ENCODE measurements at places on chromosomes 2 and 18. TPM values are rescaled to one million over a fixed set of nuclear protein-coding genes. Genes with fewer than 3 reads are reported as not detected.

ABCG8 gene
- not detected for total RNA-seq

CERKL gene
- total RNA-seq: not detected

TBR1 gene
- not detected for total RNA-seq

OSR1 gene
- 15.2 TPM for total RNA-seq

SIX2 gene
- 14.8 TPM for total RNA-seq

DDX1 gene
- 76.0 TPM for total RNA-seq

ARHGAP28 gene
- 23.9 TPM for total RNA-seq

CYP27C1 gene
- total RNA-seq: 2.4 TPM

EFEMP1 gene
- total RNA-seq: 1,564 TPM

ANKRD23 gene
- total RNA-seq: 1.8 TPM

EMX1 gene
- total RNA-seq: not detected

DNA sequence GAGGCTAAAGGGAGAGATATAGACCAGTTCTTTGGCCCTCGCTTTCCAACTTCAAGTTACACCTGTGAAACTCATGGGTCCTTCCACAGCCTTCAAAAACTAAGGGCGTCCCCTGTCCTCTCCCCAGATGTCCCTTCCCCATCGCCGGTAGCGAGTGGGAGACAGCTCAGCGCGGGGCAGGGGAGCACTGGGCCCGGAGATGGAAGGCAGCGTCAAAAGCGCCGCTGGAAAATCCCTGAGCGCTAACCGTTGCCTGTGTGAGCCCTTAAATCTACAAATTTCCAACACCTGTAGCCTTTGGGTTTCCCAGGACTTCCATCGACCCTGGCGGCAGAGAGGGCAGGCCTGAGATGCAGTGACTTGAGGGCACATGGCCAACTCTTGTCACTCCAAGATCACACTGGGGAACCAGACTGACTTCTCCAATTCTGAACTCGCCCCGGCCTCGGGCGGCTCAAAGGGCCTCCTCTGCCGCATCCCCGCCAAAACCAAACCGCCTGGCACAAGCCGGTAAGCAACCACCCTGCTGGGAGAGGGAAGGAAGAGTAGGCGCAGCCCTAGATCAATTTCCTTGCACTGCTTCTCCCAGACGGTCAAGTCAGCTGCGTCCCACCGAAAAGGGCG, 879 bp upstream of the EPAS1 start:
- peak; percentile 88 for DNase-seq
- H3K27ac ChIP-seq: peak overlapping the region; percentile 70
- H3K4me1 ChIP-seq: peaks cover 19% of the 10 kb centered on the region
- H3K36me3 ChIP-seq: no peaks in the 10 kb centered on the region

GRCh38 chr2:105540642-105541041, 141.8 kb upstream of the FHL2 start:
- H3K36me3 ChIP-seq: no peaks in the 10 kb centered on the region
- H3K4me1 ChIP-seq: no peaks in the 10 kb centered on the region
- no peak overlapping the region for H3K4me3 ChIP-seq
- DNase-seq: peak; percentile 8

DNA sequence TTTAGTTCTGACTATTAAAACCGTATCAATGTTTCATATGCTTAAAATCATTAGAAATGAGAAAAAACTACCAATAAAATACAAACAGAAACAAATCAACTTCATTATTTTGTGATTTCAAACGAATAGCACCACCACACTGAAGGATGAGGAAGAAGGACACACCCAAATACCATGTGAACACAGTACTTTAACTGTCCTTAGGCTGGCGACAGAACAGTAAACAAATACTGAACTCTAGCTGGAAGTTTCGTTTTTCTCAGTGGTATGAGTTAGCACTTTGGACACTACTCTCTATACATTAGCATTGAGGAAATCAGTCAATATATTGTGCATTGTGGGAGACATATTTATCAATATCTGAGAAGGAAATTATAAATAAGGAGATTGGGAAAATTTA, 202.4 kb upstream of the AGAP1 start:
- H3K27me3 ChIP-seq: peaks cover 5% of the 10 kb centered on the region
- no peak overlapping the region for H3K4me3 ChIP-seq
- H3K27ac ChIP-seq: no peak overlapping the region
- no peak for DNase-seq

DNA sequence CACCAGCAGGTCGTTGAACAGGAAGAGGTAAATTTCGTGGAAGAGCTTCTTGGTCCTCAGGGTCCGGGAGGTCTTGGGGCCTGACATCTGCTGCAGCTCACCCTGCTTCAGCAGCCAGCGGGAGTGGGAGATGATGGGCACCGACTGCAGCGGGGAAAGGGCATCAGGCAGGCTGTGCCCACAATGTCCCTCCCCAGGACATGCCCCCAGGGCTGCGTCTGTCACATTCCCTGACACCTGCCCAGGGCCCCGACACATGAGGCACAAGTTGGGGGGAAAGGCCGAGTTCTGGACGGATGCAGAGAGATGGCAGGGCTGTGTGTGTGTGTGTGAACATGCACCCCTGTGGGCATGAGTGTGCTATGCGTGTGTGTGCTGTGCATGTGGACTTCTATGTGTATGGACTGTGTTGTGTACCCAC, 13.9 kb downstream of the SNORC start:
- H3K27me3 ChIP-seq: no peaks in the 10 kb centered on the region
- H3K36me3 ChIP-seq: no peaks in the 10 kb centered on the region
- no peak overlapping the region for H3K4me3 ChIP-seq

DNA sequence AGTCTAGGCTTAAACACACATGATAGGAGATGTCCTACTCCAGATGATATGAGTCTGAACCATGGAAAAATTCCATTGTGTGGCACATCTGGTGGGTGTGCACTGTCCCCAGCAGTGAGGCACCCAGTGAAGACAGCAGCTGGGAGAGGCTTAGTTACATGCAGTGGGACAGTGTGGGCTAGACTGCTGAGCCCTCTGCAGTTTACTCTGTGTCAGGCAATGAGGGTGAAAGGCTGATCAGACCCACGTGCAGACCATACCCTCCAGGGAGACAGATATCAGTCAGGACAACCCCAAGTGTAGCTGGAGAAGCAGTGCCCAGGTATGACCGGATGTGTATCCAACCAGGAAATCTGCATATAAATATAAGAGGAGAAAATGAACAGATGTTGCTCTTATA, 13.4 kb downstream of the IL37 start:
- peaks cover 24% of the 10 kb centered on the region for H3K27me3 ChIP-seq
- no peaks in the 10 kb centered on the region for H3K4me1 ChIP-seq
- H3K27ac ChIP-seq: no peak overlapping the region
- H3K4me3 ChIP-seq: no peak overlapping the region

GRCh38 chr18:21489119-21489750, 111.3 kb downstream of the ESCO1 start:
- H3K4me1 ChIP-seq: peaks cover 7% of the 10 kb centered on the region
- no peak overlapping the region for H3K4me3 ChIP-seq
- no peak overlapping the region for H3K27ac ChIP-seq
- H3K27me3 ChIP-seq: no peaks in the 10 kb centered on the region
- no peaks in the 10 kb centered on the region for H3K36me3 ChIP-seq
- DNase-seq: peak; percentile 93

DNA sequence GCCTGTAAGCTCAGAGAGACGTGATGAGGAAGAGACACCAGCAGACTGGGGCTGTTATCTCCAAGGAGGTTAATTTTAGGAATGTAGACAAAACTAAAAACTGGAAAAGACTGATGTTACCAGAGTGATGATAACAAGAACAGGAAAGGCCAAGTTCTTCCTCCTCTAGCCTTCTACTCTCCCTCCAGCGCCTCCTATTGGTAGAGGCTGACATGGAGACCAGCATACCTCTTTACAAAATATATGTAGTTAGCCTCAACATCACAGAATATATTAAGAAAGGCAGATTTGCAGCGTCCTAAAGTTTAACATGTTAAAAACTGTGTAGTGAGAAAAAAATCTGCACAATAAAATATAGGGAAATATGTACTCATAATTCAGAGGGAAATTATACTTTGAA, 66.0 kb downstream of the TCF4 start:
- no peak overlapping the region for H3K4me3 ChIP-seq
- H3K27me3 ChIP-seq: no peaks in the 10 kb centered on the region
- H3K36me3 ChIP-seq: no peaks in the 10 kb centered on the region
- no peaks in the 10 kb centered on the region for H3K4me1 ChIP-seq
- no peak for DNase-seq

- H3K27me3 ChIP-seq: no peaks in the 10 kb centered on the region
- H3K4me1 ChIP-seq: peaks cover 3% of the 10 kb centered on the region
- no peak overlapping the region for H3K27ac ChIP-seq
- no peak for DNase-seq
These were observed 62.4 kb upstream of the TCF4 start for GRCh38 chr18:55650363-55650870.

DNA sequence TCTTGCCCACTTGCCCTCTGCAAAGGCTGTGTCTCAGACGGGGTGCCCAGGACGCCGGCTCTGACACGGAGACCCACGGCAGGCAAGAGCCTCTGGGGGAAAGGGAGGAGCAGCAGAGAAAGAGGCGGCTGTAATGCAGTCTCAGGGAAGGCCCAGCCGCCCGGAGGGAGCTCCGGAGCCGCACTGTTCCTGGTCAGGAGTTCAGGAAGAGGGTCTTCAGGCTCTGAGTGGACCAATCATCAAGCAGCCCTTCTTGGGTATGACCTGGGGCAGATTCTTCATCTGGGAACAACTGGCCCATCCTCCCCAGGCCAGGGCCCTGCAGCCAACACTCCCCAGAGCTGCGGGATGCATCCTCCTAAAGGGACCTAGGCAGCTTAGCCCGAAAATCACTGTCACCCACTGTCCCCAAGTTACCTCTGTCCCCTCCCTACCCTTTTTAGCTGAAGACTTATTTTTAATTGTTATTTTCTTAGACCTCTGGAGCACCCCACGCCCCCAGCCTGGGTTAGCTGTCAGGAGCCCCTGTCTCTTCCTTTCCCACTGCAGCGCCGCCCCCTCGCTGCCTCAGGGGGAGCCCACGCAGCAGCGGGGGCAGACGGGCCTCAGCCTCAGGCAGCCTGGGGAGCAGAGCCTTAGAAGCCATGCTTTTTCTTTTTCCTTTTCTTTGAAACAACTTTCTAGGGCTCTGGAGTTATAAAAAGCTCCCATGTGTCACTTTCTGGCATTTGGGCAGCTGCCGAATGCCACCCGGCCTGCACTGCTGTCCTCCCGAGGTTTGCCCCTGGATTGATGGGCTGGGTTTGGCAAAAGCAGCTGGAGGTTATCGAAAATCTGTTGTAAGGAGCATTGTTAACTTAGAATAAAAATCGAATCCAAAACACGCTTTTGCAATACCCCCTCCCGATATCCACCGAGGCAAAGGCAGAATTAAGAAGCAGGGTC, 644 bp upstream of the NEU2 start:
- DNase-seq: no peak
- no peaks in the 10 kb centered on the region for H3K27me3 ChIP-seq
- H3K36me3 ChIP-seq: no peaks in the 10 kb centered on the region
- H3K4me1 ChIP-seq: peaks cover 18% of the 10 kb centered on the region
- H3K27ac ChIP-seq: no peak overlapping the region
- no peak overlapping the region for H3K4me3 ChIP-seq

GRCh38 chr18:55256929-55257289, 297.6 kb upstream of the CCDC68 start:
- H3K36me3 ChIP-seq: peaks cover 51% of the 10 kb centered on the region
- no peak overlapping the region for H3K4me3 ChIP-seq
- H3K27ac ChIP-seq: no peak overlapping the region
- no peaks in the 10 kb centered on the region for H3K27me3 ChIP-seq

DNA sequence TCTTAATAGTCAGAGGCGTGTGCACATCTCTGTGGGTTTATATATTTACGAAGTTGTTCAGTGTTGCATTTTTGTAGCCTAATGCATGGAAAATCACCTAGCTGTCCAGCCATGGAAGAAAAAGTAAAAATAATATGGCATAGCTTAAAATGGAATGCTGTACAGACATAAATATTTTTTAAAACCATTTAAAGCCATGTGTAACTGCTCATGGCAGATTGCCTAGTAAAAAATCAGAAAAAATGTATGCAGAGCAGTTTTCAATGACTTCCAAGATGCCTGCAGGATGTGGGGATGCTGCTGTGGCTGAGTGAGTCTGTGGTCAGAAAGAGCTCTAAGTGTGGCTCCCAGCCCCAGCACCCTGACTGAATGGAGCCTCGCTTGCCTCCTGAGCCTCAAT, 64.8 kb upstream of the ALKAL2 start:
- H3K27ac ChIP-seq: no peak overlapping the region
- H3K27me3 ChIP-seq: no peaks in the 10 kb centered on the region
- H3K4me3 ChIP-seq: no peak overlapping the region
- no peaks in the 10 kb centered on the region for H3K36me3 ChIP-seq
- DNase-seq: no peak
- H3K4me1 ChIP-seq: no peaks in the 10 kb centered on the region

- no peaks in the 10 kb centered on the region for H3K4me1 ChIP-seq
- H3K27me3 ChIP-seq: no peaks in the 10 kb centered on the region
- H3K36me3 ChIP-seq: no peaks in the 10 kb centered on the region
- H3K4me3 ChIP-seq: no peak overlapping the region
These were observed 230.8 kb upstream of the RAB6C start for GRCh38 chr2:129748653-129749052.

DNA sequence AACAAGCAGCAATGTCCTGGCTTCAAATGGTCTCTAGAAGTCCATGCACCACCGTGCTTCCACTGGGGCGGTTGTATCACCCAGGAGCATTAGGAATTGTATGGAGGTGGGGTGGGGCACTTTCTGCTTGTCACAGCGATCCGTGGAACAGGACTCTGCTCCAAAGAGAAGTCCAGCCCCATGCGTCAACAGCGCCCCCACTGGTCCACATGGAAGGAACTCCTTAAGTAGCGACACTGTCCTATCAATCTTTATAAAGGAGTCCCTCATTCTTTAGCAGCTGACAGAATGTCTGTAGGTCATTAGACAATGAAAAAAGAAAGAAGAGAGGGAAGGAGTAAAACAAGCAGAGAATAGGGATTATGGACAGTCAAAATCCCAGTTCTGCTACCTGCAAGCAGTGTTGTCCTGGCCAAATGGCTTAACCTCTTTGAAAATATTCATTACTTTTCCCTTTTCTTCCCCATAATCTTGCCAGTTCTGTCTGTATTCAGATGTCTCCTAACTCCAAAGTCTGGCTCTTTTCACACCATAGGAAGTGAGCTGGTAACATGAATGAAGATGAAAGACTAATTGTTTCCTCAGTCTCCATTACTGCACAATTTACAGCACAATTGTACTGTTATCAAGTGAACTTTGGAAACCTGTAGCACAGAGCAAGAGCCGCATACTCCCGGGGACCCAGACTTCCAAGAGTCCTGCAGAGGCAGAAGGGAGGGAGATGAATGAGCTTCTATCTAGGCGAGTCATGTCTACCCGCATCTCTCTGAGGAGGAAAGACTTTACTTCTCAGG, 9.9 kb downstream of the NFE2L2 start:
- no peak for DNase-seq
- peaks cover 32% of the 10 kb centered on the region for H3K36me3 ChIP-seq
- H3K27ac ChIP-seq: peak overlapping the region; percentile 52
- no peaks in the 10 kb centered on the region for H3K27me3 ChIP-seq

- peak overlapping the region; percentile 64 for H3K27ac ChIP-seq
- no peaks in the 10 kb centered on the region for H3K27me3 ChIP-seq
- H3K36me3 ChIP-seq: no peaks in the 10 kb centered on the region
These were observed 165.6 kb upstream of the VRK2 start for GRCh38 chr2:57880967-57881366.

GRCh38 chr18:33540392-33540791, 37.6 kb upstream of the ASXL3 start:
- H3K27ac ChIP-seq: no peak overlapping the region
- H3K27me3 ChIP-seq: no peaks in the 10 kb centered on the region
- no peaks in the 10 kb centered on the region for H3K4me1 ChIP-seq
- no peaks in the 10 kb centered on the region for H3K36me3 ChIP-seq

GRCh38 chr2:240597419-240598181, 11.1 kb downstream of the CAPN10 start:
- no peak overlapping the region for H3K27ac ChIP-seq
- DNase-seq: peak; percentile 62
- no peaks in the 10 kb centered on the region for H3K36me3 ChIP-seq
- H3K4me1 ChIP-seq: no peaks in the 10 kb centered on the region

Measured in osteoblast (primary cell).